ENCODE measurements at places on chromosomes 12 and 14.

DNA sequence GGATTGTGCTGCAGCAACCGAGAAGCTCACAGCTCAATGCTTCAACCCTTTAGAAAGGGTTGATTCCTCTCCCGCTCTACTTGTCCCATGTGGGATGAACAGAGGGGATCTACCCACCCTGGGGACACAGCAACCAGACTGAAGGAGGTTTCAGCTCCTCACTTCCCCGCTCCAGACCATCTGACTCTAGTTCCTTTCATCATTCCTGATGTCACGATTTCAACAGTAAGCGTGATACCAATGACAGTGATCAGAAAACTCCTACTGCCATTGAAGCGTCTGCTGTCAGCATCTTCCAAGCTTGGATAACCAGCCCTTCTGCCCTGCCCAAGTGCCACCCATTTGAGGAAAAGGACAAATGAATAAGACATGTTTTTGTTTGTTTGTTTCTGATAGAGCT lies 14.3 kb downstream of the SERPINA1 start:
- no peak for DNase-seq

DNA sequence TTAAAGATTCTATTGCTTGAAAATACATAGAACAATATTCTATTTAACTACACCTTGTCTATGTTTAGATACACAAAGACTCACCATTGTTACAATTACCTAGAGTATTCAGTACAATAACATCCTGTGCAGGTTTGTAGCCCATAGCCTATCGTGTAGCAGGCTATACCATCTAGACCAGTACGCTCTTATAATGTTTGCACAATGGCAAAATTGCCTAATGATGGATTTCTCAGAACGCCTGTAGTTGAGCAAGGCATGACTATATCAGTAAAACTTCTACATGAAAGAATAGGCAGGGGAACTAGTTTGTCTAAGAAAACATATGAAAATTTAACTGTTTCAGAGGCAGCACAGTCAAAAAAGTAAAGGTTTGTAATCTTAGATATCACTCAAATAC lies 375.9 kb downstream of the DAD1 start:
- DNase-seq, result no peak

- DNase-seq, result peak; percentile 1
These were observed 30.0 kb downstream of the SLC38A2 start for GRCh38 chr12:46342562-46343033.

- DNase-seq, result no peak
These were observed 797.1 kb downstream of the BCL11B start for GRCh38 chr14:98474900-98475299.

GRCh38 chr12:127893895-127894609 lies 372.9 kb upstream of the TMEM132C start:
- no peak for DNase-seq

DNA sequence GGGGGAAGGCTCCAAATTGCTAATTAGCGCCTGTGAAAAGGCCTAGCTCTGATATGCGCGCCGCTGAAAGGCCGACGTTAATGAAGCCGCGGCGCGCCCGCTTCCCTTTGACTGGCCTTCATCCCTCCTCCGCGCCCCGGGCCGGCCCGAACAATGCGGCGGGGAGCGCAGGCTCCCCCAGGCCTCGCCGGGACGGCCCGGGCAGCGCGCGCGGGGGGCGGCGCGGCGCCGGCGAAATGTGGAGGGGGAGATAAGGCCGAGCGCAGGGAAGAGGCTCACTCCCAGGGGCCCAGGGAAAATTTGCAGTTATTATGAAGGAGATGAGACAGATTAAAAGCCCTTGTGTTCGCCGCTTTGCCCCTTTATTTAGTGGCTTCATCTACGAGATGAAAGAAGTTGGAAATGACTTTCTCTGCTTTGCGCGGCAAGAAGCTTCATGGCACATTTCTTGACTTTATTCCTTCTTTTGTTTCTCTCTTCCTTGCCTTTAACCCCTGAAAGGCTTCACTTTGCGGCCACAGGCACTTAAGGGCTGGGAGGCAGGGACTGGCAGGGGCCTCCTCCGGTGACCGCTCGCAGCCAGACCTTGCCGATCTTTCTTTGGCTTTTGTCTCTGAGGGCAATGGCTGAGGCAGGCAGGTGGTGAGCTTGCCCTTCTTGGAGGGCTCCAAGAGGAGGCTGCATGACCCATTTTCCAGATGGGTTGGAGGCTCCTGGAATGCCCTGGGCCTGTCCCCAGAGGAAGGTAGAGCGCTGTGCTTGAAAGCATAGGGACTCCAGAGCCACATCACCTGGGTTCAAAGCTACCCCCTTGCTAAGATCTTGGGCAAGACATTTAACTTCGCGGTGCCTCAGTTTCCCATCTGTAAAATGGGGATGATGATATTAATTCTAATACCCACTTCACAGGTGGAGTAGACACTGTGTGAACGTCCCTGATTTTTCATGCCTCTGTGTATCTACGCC lies 12.7 kb upstream of the GPATCH2L start:
- no peak for DNase-seq

- DNase-seq, result no peak
These were observed 38.8 kb downstream of the HELB start for GRCh38 chr12:66341126-66341525.

Measured in T-helper 9 cell (primary cell).